H54 (cell line): ENCODE measurements at places on chromosomes 3 and 15.

- DNase-seq = no peak
These were observed 17.3 kb downstream of the C3orf18 start for GRCh38 chr3:50550079-50550736.

GRCh38 chr15:48176112-48176511, 2.0 kb downstream of the MYEF2 start:
- no peak for DNase-seq

- DNase-seq = no peak
These were observed 24.2 kb downstream of the PXYLP1 start for GRCh38 chr3:141255846-141256261.

DNA sequence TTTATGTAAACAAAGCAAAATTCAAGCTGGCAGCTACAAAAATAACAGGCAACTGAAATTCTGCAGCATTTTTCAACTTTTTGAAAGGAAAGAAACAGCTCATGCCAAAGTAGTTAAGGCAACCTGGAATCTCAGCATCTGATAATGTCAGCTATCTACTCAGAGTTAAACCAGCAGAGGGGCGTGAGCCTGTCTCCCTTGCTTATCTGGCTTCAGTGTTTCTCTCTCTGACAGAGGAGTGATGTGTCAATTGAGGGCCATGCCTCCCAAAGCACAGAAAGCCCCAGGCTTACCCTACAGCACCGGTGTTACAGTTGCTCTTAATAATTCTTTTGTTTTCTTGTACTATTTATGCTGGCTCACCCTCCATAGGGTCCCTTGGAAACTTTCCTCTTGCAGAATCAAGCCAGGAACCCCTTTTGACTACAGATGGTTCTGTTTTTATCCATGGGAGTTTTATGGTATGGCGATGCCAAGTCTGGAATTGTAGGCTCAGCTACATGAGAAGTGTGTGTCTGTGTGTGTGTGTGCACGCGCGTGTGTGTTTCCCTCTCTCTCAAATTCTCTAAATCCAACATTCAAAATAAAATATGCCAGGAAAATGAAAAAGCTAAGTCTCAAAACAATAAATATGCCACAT, 7.3 kb downstream of the TMEM212 start:
- DNase-seq = no peak

DNA sequence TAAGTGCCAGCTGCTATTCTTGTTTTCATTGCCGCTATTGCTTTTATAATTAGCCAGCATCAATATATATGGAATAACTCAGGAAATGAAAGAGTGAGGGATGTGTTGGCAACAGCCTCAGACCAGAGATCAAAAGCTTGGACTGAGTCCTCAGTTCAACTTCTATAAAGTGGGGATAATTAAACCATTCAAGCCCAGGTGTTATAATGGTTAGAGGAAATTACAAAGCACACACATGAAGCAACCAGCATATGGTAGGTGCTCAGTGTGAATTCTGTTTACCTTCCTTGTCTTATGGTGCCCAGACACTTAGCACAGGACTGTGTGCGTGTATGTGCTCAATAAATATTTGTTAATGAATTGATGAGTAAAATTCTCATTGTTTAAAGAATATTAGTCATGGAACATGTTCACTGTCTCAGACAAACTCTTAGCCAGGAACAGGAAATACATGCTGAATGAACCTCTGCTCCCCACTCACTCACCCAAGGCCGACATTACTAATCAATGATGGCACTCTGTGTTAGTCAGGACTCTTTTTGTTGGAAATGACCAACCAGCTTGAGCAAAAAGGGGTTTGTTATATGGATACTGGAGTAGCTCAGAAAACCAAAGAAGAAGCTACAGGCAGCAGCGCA, 16.7 kb upstream of the CCDC174 start:
- no peak for DNase-seq

DNA sequence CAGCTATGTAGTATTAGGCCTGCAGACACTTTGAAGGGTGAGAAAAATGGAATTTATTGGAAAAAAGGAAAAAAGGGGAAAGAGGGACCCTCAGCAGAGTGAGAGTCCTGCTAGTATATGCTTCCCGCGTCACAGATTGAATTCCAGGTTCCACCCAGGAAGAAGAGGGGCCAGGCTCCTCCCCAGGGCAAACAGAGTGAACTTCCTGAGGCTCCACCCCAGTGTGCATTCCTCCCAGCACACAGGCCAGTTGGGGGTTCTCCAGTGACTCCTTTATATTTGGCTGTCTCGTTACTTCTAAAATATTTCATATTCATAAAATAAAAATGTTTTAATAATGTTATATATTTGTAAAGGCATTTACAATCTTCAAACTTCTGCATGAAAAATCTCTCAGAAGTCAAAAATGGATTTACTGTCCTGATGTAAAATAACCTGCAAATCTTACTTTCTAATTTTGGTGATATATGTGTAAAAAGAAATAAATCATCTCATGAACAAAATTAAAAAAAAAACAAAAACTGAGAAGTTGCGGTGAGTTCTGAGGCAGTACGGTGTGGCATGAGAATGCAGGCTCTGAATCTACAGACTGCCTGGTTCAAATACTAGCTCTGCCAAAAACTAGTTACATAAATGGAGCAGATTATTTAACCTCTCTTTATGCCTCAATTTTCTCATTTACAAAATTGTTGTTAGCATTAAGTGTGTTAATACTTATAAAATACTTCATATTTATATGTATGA, 175.8 kb upstream of the P2RY1 start:
- no peak for DNase-seq

DNA sequence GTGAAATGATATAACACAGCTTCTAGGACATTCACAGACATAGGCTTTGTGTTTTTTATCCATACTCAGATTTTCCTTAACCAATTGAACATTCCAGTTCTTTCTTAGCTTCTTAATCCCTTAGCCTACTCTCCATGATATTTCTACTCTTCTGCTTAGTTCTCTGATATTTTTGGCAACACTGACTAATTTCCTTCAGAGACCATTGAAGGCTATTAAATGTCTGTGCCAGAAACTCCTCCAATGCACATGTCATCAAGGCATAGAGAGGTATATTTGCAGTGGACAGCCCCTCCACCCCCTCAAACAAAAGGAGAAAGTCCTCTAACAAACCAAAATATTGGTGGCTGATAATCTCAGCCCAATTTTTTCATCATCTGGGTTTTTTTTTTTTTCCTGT, 105.9 kb upstream of the TSC22D2 start:
- DNase-seq = no peak

GRCh38 chr3:102826636-102827035, 391.8 kb downstream of the ZPLD1 start:
- no peak for DNase-seq

DNA sequence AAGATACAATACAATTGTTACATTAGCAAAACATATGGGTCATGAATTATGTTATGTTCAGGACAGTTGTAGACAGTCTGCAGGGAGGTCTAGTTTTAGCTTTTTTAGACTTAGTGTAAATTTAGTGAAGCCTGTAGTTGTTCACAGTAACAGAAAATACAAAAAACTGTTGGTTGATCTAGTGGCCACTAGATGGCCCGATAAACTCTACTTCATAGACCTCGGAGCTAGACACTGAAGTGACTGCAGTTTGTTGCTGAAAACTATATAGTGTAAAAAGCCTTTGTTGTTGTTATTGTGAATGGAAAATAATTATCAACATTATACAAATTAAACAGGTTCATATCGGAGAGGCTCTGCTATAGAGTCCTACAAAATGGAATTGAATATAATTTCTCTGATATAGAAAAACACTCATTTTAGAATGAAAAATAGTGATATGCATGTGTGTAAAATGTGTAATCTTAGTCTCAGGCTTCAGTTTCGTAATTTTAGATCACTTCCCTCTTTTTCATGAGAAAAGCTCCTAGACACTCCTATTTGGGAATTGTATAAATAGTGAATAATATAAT, 18.3 kb downstream of the MAGEL2 start:
- no peak for DNase-seq

DNA sequence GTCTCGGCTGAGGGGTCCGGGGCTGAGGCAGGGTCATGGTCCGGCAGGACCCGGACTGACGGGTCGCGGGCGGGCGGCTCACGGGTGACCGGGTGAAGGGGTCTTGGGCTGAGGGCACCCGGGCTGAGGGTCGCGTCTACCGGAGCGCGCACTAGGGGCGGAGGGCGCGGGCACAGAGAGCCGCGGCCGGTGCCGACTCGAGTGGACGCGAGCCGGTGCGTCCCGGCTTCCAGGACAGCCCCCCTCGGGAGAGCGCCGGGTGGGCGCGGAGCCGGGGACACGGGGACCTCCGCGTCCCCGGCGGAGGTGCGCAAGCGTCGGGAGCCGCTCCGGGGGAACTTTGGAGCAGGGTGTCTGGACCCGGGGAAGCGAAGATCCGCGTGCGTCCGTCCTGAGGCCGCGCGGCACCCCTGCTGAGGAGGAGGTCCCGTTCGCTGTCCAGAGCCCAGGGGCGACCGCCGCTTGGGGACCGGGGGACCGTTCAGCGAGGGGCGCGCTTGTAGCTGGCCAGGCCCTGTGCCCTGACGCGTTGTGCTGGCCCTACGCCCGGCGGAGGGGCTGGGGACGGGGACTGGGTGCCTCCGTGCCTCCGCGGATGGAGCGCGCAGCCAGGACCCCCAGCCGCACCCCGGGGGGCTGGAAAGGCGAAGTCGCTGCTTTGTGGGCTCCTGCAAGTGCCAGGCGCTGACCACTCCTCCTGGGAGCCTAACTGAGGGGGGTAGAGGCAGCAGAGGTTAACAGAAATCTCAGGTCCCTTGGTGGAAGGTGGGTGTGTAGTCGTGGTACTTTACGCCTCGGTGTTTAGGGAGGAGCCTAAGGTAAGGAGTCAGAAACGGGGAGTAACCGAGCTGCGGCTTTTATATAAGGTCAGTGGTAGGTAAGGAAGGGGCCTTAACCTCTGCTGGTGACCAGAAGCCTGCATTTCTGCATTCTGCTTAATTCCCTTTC, at the start of gene PPARG:
Gene PPARG, plus strand, starts transcription at position 889 of the 948 bp plus-strand sequence. CDS start 90,642 bp downstream, outside the sequence.
- DNase-seq = peak; percentile 43

DNA sequence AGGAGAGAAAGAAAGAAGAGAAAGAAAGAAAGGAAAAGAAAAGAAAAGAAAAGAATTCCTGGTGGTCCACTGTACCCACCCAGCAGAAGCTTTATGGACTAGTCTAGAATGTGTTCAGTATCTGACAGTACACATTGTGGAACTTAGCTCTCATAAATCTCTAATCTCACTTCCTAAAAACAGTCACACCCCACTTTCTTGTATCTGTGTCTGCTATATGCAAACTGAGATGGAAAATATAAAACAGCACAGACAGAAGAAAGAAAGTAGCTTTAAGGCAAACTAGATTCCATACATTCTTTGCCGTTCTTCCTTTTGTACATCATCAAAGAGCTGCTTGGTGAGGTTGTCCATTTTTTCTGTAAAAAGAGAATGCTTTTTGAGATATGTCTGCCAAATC, 41.1 kb upstream of the GNB5 start:
- no peak for DNase-seq

- DNase-seq = no peak
These were observed 11.8 kb upstream of the FAM174B start for GRCh38 chr15:92667287-92667904.

- DNase-seq = peak; percentile 41
These were observed 3.1 kb downstream of the MYLK start for GRCh38 chr3:123880998-123881561.

- no peak for DNase-seq
These were observed 15.2 kb downstream of the TMCC1 start for GRCh38 chr3:129878355-129878754.

DNA sequence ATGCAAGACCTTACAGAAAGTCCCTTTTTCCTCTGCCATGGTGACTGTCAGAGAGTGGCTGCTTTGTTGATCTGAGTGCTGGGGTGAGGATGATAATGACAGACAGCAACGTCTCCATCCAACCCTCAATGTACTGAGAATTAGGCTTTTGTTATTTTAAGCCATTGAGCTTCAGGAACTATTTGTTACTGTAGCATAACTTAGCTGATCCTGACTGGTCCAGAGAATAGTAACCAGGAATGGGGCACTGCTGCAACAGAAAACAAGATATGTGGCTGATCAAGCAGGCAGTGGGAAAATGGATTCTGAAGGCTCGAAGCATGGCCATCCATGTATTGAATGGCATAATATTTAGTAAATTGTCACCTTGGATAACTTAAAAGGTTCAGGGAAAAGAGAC, 5.2 kb upstream of the KLF13 start:
- DNase-seq = no peak

DNA sequence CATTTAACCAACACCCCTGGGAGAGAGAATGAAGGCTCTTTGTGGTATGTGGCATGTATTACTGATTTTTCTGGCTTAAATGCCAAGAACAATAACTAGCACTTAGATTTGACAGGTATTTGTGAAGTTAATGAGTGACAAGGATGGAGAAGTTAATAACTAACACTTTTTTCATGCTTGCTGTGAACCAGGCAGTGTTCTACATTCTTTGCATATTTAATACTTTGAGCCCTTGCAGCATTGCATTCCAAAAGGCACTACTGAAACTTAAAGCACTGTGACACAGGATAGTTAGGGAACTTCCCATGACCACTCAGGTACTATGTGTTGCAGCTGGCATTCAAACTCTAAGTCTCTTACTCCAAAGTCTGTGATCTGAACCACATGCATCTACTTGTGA, 650.6 kb downstream of the ZPLD1 start:
- no peak for DNase-seq

DNA sequence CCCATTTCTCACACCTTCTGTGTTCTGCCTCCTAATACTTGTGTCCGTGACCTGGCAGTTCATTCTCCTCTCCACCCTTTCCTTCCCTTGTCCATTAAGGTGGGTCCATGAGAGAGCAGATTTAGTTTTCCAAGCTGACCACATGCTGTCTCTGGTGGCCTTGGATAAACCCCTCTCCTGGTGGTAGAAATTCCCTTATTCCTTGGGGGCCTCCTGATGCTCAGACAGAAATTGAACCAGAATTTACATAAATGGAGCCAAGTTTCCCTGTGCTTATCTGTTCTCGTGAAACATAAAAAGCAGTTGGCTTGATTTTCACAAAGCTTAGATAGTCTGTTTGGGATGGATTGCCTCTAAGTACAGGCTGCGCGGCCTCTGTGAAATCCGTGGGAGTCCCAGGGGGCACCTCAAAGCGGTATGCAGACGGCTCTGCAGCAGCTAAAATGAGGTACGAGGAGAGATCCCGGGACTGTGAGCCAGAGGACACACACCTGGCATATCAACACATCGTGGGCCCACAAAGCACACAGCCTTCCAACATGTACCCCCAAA, 101.0 kb upstream of the NMNAT3 start:
- DNase-seq = no peak
